ENCODE measurements at places on chromosomes 13 and 19.
A peak's percentile ranks its signal among the peaks of the same experiment; 100 is the strongest.

DNA sequence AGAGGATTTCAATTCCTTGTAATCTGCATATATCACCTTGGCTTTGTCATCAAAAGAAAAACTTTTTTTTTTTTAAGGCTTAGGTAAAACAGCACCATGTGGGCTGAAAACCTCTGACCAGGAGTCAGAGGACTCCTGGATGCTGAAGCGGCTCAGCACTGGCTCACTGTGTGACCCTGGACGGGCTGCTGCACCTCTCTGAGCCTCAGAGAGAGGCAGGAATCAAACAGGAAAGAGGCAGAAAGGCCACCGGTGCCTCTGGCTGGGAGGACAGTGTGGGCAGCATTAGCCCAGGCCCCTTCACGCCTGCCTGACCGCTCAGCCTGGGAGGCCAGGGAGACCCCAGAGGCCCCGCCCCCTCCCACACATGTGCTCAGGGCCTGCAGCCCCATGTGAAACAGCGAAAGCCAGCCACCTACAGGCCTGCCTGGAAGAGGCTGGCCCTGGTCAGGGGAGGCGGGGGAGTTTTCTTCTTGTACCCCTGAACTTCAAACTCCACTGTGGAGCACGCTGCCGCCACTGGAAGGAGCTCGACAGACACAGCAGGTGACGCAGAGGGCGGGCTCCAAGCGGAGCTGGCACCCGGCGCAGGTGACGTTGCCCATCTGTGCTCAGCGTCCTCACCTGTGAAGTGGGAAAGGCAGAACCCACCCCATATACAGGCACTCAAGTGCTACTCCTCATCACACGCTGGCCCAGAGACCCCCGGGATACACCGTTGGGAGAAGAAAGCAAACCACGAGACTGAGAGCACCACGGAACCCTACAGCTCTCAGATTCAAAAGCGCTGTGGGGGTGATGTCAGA, 39.7 kb downstream of the MLLT1 start:
- DNase-seq: no peak

DNA sequence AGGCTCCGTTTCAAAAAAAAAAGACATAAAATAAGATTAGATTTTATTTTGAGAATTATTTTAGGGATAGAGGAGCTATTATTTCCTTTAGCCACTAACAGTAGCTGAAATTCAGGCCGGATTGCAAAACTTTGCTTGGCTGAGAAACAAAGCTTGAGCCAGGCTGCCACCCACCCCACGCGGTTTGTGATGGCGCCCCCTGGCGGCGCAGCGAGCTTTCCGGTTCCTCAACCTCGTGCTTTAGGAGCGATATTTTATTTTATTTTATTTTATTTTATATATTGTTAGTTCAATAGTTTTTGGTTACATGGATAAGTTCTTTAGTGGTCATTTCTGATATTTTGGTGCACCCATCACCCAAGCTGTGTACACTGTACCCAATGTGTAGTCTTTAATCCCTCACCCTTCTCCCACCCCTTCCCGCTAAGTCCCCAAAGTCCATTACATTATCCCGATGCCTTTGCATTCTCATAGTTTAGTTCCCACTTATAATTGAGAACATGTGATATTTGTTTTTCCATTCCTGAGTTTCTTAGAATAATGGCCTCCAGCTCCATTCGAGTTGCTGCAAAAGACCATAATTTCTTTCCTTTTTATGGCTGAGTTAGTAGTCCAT, 19.8 kb upstream of the CEACAM4 start:
- peak; percentile 32 for DNase-seq

DNA sequence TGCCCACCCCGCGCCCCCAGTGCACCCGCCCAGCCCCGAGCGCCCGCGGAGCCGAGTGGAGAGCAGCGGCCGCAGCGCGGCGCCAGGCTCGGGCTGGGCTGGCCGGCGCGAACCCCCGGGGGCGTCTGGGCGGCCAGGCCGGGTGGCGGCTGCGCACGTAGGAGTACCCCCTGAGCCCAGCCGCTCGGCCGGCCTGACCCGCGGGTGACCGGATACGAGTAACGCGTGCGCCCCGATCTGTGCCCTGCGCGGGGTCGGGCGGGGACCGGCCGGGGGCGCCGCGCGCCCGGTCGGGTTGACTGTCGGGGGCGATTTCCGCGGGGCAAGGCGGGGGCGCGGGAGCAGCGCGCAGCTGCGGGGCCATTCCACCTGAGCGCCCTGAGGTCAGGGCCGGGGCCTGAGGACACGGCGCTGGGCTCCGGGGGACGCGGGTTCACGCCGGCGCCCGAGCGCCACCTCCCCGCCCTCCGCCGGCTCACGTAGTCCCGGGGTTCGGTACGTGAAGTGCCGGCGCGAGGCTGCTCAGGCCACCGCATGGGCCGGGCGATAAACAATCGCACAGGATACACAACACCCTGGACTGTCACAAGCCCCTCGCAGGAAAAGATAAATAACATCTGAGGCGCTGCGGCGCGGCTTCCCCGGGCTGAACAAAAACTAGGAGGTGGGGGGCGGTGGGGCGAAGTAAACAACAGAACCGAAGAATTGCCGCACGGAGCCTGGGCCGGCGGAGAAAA, 37.6 kb upstream of the FLT1 start:
- DNase-seq: no peak

- no peak for DNase-seq
Measured at GRCh38 chr13:25067064-25067463, 28.9 kb upstream of the PABPC3 start.

DNA sequence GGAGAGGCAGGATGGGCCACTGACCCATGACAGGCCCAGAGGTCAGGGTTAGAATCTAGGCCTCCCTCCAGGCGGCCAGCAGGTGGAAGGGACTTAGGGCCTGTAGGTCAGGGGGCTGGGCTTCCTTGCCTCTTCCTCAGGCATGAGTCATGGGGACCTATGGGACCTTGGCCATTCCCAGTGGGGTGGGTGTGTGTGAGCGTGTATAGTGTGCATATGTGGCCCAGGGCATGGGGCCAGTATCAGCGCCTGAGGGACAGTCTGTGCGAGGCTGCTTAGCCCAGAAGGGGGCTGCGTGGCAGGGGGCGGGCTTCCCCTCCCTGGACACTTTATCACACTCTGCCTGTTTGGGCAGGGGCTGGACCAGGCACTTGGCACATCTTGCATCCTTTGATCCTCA, 13.3 kb downstream of the KCTD15 start:
- DNase-seq: no peak

DNA sequence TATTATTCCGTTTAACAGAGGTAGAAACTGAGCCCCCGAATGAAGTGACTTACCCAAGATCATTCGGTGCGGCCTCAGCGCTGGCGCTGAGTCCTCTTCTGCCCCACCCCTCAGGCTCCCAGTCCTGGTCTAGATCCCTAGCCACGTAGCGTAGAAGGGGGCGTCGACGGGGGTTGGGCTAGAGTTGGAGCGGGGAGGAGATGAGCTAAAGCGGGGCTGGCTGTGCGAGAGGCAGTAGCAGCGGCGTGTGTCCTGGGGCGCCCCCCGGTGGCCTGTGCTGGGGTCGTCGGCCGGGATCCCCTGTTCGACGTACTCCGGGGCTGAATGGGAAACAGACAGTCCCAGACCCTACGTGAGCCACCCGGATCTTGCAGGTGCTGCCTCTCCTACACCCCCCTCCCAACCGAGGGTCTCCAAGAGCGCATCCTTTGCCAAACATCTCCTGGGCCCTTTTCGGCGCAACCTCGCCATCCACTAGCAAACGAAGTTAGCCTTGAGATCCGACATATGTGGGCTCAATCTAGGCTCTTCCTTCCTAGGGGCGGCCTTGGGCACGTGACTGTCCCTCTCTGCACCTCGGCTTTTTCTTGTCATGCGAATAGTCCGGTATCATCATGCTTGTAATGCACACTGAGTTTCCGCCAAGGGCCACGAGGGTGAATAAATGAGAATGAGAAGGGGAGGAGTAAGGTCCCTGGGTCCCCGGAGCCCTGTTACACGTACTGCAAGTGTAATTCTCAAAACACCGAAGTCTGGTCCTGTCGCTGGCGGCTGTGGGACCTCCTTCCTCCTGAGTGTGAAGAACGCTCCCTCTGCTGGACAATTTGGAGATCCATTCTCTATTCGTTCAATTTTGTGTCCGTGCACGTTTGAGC, 47.7 kb downstream of the CYP4F22 start:
- peak; percentile 98 for DNase-seq

DNA sequence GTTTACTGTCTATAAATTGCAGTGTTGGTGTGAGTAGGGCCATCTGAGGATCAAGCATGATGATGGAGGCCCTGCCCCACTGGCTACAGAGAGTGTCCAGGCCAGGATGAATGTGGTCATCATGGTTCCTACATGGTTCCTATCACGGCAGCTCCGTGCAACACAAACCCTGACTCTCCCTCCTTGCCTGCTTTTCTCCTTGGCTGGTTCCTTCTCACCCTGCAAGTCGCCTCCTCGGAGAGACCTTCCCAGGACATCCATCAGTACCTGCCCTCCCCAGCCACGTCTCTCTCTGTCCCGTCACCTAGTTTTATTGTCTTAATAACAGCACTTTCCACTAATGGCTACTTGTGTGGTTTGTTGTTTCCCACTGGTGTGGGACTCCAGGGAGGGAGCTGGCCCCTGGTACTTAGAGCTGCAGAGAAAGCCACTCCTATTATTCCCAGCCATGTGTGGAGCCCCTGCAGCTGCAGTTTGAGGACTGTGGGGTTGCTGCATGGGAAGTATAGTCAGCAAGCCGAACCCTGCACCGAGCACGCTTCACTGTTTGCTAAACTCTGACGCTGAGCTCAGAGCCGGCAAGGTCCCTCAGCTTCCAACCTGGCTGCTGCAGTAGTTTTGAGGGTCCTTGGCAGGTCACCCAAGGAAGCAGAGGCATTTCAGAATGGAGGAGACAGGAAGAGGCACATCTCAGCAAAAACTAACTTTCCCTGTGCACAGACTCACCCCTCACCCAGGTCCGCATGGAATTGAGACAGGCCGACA, 146.4 kb upstream of the VSTM2B start:
- no peak for DNase-seq

- DNase-seq: no peak
Measured at GRCh38 chr13:108407495-108407894, 138.0 kb downstream of the TNFSF13B start.

DNA sequence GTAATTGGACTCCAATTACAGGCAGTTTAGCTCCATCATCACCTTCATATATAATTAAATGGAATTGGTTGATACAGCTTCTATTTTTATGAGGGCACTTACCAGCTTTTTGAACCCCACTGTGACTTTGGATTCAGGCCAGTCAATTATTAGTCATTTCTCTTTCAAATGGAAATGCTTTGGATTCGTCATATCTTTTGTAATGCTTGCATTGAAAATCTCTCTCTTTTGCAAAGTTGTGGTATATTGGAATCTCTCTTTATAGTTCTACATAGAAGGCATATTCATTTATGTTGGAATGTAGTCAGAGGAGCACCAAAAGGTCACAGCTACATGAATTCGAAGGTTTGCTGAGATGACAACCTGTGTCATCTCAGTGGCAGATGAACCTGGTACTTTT, 1074.3 kb upstream of the SLC10A2 start:
- no peak for DNase-seq

- DNase-seq: no peak
Measured at GRCh38 chr13:67632590-67632989, 402.5 kb upstream of the PCDH9 start.

DNA sequence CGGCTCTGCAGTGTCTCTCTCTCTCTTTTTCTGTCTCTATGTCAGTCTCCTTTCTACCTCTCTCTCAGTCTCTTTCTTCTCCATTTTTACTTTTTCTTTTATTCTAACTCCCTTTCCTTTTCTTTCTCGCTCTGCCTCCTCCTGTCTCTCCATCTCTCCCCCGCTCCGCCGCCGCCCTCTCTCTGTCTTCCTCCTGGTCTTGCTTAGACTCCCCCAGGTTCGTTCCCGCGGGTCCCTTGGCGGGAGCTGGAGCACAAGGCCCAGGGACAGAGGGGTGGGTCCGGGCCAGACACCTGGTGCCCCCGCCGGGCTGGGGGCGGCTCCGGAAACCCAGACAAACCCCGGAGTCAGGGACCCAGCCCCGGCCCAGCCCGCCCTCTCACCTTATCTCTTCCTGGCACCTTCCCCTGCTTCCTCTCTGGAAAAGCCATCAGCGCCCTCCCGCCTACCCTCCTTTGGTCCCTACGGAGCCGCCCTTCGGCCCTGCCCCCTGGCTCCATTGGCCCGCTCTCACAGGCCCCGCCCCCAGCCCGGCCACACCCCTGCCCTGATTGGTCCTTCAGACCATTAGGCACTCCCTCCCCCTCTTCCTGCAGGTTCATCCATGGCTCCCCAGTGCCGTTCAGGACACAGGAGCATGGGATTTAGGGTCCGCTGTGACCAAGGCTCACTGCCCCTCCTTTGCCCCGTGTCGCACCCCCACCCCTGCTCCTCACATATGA, 15.4 kb upstream of the NOP53 start:
- no peak for DNase-seq

GRCh38 chr13:75870397-75870903, 234.3 kb downstream of the LMO7 start:
- no peak for DNase-seq

DNA sequence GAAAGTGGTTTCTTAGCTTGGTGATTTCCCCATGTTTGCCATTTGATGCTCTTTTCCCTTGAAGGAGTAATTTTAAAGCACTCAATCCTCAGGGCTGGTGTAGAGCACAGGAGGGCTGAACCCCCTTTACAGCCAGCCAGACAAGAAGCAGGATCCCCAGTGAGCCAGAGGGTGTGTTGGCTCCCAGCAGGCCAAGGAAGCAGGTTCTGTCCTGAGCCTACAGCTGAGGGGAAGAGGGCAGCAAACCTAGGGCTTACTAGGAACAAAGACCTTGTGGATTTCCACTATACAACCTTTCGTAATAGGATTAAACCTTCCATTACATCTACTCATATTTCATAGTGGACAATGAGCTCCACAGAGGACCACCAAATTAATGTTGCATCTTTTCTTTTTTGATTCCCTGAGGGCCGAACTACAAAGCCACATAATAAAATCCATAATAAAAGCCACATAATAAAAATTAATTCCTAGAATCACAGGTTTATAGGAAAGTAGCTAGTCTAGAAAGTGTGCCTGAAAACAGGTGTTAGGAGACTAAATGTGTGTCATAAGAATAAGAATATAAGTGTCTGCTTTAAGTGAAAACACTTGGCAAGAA, 300.2 kb downstream of the DCLK1 start:
- no peak for DNase-seq

DNA sequence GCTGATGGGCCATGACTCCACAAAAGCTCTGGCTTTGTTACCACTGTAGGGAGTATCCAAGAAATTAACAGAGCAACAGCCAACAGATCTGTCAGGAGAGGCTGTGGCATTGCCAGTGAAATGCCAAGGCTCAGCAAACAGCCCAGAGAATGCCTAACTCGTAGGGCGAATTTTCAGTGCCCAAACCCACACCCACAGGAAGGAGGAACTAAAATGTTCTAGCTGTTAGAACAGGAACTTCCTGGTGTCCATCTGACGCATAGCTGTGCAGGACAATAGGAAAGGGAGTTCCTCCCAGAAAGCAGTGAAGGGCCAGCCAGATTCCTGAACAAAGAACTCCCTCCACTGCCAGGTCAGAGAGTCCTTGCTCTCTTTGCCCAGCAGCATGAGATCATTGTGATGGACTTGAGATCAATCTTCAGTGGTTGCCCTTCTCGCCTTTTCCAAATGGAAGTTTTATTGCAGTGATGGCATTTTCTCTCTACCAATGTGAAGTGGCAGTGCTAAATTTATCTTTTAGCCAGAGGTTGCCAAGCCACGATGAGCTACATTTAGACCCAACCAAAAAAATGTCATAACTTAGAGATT, 224.2 kb upstream of the STARD13 start:
- DNase-seq: no peak

Data from activated gamma-delta T cell treated with Interleukin-2 at 50 U/mL for 16 hours (primary cell).